HuH-7 (cell line): ENCODE measurements at places on chromosomes 16 and 17.

GRCh38 chr17:69810326-69810965 lies 264.6 kb upstream of the KCNJ16 start:
- no peak for DNase-seq

DNA sequence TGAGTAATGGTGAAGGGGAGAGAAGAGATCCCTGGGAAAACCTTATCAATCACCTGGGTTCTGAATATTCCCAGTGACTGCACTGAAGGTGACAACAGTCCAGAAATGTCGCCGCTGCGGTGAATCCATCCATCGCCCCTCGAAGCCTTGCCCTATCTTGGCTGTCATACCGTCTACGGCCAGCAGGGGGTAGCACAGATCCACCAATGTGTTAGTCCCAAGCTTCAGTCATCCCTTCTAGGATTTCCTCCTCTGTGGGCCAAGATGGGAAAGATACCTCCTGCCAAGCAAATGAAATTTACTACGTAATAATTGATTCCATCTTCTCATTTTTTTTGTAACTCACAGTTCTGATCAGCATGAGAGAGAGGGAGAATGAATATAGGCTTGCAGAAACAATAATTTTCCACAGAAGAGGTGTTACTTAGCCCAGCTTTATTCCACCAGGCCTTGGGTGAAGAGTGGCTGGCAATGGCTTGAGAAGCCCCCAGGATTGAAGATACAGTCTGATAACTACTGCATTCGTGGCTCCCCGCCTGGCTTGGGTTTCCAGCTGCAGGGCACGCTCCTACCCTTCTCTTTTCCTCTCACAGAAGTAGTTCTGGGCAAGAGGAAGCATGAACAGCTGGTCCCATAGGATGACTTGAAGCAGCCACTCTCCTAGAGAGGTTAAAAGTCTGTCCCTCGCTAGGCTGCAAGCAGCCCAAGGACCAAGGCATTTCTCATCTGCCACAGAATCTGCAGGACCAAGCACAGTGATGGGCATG lies 2.6 kb upstream of the FMNL1 start:
- DNase-seq, result peak; percentile 87

DNA sequence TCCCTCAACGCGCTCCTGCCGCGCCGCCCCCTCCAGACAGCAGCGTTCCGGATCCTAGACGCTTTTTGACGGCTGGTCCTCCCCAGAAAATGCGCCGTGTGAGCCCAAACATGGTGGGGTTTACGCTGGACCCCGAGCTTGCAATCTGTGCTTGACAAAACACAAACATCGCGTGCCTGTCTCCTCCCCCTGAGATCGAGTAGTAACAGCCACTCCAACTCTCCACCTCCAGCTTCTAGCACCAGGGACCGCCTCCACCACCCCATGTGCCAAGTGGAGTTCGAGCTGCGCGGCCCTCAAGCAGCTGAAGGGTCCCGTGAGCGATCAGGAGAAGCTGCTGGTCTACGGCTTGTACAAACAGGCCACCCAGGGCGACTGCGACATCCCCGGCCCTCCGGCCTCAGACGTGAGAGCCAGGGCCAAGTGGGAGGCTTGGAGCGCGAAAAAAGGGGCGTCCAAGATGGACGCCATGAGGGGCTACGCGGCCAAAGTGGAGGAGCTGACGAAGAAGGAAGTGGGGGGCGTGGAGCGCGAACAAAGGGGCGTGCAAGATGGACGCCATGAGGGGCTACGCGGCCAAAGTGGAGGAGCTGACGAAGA lies 656 bp upstream of the GEMIN4 start:
- DNase-seq, result peak; percentile 22

DNA sequence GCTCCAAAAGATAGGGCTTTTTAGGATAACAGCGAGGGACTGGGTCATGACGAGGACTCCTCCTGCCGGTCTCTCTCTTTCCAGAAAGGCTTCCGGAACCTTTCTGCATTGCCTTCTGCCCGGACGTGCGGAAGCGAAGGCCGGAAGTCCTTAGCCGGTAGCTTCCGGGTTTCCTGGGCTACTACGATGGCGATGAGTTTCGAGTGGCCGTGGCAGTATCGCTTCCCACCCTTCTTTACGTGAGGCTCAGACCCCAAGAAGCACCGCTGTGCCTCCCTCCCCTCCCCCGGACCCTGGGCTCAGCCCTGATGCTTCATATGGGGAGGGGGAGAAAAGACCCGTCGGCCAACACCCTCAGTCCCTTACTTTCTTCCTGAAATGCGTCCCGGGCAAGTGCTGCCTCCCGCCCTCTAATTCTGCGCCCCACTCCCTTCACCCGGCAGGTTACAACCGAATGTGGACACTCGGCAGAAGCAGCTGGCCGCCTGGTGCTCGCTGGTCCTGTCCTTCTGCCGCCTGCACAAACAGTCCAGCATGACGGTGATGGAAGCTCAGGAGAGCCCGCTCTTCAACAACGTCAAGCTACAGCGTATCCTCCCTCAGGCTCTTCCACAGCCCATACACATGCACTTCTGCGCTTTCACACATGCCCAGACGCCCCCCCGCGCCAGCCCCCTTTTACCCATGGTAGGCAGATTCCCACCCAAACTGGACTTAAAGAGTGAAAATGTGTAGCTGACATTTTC lies at the start of gene VPS25:
Gene VPS25, plus strand, starts transcription at position 160 of the 746 bp plus-strand sequence. Its CDS starts 27 bp downstream, at position 187.
- peak; percentile 80 for DNase-seq

DNA sequence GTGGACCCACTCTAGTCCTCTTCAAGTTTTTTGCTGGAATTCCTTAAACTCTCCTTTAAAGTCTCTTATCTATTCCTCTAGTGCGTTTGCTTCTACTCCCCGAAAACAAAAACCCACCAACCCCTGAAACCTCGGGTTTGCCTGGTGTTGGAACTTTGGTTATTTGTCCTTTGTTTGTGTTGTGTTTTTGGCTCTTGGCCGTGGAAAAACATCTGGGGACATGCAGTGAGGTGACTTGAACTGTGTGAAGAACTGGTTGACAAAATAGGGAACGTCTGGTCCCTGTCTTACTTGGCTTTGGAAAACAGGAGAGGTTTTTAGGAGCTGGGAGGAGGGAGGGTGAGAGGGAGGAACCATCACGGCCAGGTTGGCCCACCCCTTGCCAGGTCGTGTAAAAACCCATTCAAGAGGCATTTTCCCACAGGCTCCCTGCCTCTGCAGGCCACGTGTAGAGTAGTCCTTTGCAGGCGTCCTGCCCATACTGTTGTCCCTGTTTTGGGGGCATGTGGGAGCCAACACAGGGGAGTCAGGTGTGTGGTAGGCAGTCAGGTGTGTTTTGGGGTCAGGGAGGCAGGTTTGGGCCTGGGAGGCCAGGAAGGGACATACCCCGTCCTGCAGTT lies 169.3 kb downstream of the RAB11FIP4 start:
- peak; percentile 46 for DNase-seq

DNA sequence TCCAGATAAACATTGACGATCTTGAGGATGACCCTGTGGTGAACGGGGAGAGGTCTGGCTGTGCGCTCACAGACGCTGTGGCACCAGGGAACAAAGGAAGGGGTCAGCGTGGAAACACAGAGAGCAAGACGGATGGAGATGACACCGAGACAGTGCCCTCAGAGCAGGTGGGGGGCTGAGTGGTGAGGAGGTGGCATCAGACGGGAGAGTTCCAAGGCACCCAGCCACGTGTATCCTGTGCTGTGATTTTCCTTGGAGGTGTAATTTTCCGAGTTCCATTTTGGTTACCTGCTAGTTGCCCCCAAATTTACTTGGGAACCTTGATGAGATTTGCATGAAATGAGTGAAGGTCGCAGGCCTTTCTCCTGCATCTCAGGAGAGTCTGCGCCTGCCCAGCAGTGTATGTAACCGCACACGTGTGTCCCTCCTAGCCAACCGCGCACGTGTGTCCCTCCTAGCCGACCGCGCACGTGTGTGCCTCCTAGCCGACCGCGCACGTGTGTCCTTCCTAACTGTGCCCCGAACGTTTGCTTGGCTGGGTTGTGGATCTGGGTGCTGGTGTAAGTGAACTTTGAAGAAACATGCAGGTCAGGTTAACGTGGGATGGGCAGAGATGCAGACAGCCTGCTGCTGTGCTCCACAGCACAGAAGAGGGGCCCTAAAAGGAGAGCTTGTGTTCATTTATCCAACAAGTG lies 10.1 kb downstream of the TCF25 start:
- no peak for DNase-seq

GRCh38 chr16:26118575-26118974 lies 426.8 kb downstream of the HS3ST4 start:
- no peak for DNase-seq

DNA sequence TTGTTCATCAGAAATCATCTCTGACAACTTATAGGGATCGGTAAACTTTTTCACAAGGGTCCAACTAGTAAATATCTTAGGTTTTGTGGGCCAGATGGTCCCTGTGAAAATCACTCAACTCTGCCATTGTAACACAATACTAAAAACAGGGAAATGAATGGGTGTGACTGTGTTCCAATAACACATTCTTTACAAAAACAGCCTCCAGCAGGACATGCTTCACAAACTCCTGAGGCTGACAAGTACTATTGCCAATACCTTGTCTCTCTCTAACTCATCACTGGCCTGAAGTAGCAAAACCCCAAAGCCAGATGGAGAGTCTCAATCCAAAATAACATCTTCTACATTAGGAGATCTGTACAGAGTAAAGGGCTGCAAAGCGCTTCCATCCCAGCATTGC lies 312.3 kb downstream of the TOX3 start:
- no peak for DNase-seq
